Hematopoietic multipotent progenitor cell treated with erythropoietin and hydrocortisone succinate and interleukin-3 and kit ligand, for 15 days (in vitro differentiated cells): ENCODE measurements at places on chromosomes 12 and 14.

DNA sequence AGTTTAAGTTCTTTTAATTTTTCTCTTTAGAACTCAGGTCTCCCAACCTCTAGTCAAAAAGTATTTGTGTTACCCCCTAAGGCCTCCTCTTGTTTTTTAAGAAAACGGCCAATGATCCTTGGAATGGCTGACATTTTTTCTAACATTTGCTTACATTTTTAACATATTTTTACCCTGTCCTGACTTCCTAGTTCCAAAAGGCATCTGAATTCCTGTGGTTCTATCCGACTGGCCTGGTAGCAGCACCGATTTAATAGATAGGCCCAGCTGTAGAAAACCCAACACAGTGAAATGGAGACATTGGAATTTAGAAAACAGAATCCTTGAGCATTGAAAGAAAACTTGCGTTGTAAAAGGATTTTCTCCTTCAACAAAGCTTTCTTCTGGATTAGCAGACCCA lies 134.7 kb upstream of the GSC start:
- DNase-seq: no peak

GRCh38 chr14:29236848-29237247 lies 470.3 kb downstream of the FOXG1 start:
- no peak for DNase-seq

GRCh38 chr14:89624500-89625156 lies 207.6 kb upstream of the FOXN3 start:
- DNase-seq: no peak

DNA sequence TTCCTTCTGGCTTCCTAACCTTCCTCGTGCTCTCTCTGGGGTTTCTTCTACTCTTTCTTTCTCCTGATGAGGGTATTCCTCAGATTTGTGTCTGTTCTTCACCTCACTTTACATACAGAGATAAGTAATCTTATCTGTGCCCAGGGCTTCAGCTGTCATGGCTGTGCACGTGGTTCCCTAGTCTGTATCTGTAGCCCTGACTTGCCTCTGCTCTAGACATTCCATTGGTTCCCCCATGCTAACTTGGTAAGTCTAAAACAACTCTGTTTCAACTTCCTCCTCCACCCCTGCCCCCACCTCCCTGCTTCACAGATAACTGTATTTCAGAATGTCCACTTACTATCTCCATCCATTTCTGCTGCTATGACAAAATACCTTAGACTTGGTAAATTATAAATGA lies 10.8 kb downstream of the DIP2B start:
- DNase-seq: no peak

- DNase-seq: no peak
Observed at GRCh38 chr14:20556500-20557211, 4.2 kb downstream of the RNASE9 start.

DNA sequence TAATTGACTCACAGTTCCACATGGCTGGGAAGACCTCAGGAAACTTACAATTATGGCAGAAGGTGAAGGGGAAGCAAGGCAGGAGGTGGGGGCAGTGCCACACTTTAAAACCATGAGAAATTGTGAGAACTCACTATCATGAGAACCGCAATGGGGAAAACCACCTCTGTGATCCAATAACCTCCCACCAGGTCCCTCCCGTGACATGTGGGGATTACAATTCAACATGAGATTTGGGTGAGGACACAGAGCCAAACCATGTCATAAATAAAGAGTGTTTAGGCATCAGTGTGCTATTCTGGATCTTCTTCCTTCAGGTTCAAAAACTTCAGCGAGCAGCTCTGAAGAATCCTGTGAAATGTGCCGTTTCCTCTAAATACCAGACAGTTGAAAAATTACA lies 9.7 kb downstream of the DDX47 start:
- no peak for DNase-seq

DNA sequence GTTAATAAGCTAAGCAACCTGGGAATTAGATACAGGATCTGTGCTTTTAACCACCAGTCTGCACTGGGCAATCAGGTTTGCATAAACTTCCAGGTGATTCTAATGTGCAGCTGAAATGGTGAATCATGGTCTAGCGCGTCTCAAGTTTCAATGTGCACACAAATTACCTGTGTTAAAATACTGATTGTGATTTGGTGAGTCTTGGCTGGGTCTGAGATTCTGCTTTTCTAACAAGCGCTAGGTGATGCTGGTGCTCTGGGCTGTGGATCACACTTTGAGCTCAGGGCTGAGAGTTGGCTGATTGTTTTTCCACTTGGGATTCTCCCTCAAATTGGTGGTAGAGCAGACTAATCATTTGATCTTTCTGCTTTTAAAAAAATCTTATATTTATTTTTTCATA lies 124.8 kb downstream of the C12orf75 start:
- DNase-seq: no peak

- no peak for DNase-seq
Observed at GRCh38 chr12:2614341-2614740, 180.4 kb upstream of the FKBP4 start.

GRCh38 chr14:29587761-29588470 lies 339.7 kb downstream of the PRKD1 start:
- DNase-seq: no peak

DNA sequence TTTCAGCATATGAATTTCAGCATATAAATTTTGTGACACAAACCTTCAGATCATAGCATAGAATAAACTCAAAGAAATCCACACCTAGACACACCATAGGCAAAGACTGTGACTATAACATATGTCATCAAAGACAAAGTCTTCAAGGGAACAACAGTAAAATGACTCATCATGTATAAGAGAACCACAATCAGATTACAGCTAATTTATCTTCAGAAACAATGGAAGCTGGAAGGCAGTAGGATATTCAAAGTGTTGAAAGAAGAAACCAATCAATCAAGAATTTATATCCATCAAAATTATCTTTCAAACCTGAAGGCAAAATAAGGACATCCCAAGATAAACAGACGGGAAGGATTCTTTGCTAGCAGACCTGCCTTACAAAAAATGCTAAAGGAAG lies 29.0 kb downstream of the DLK1 start:
- DNase-seq: no peak

DNA sequence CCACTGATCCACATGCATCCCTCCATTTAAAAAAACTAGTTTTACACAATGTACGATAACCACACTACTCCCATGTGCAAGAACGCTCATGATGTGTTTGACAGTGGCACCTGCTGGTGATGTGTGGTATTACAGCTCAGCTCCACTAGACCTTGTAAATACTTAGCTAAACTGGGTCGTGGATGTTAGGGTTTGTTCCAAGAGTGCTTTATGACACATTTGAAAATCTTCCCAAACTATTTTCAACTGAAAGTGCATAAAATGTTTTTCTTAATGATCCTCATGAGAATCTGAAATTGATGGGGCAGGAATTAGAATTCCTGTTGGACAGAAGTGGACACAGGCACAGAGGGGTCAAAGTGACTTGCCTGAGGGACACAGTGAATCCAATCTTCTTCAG lies 99.2 kb downstream of the SCARB1 start:
- peak; percentile 18 for DNase-seq

- DNase-seq: no peak
Observed at GRCh38 chr12:114817571-114818425, 133.8 kb upstream of the TBX3 start.

- no peak for DNase-seq
Observed at GRCh38 chr12:60684988-60685655, 1089.3 kb downstream of the SLC16A7 start.

- DNase-seq: no peak
Observed at GRCh38 chr14:74720526-74720925, 7.6 kb downstream of the FCF1 start.

GRCh38 chr12:31322801-31323207 lies 3.1 kb downstream of the SINHCAF start:
- DNase-seq: peak; percentile 20

- no peak for DNase-seq
Observed at GRCh38 chr12:6858799-6859198, 6.8 kb downstream of the USP5 start.

DNA sequence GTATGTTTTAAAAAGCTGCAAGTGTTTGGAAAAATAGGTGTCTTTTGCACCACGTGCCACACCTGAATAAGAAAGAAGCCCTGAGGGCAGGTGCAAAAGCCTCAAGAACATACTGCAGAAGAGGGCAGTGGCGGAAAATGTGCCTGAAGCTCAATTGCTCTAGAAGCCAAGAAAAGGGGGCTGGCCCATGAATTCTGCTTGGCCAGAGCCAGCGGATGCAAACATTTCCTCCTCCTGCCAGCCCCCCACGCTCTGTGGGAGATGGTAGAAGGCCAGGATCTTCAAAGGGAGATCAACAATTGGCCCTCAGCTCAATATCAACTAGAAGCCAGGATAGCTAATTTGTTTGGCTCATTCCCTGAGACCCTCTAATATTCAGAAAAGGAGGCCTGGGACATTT lies 80.3 kb upstream of the TMEM132D start:
- no peak for DNase-seq

DNA sequence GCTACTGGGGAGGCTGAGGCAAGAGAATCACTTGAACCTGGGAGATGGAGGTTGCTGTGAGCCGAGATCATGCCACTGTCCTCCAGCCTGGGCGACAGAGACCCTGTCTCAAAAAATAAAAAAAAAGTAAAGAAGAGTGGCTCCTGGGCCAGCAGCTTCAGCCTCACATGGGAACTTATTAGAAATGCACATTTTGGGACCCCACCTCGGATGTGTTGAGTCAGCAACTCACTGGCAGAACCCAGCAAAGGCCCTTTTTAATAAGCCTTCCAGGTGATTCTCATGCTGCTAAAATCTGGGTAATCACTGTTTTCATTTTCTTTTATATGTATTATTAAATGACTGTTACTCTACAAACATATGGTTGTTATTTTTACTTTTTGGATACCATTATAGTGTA lies 41.6 kb downstream of the TBK1 start:
- DNase-seq: no peak

DNA sequence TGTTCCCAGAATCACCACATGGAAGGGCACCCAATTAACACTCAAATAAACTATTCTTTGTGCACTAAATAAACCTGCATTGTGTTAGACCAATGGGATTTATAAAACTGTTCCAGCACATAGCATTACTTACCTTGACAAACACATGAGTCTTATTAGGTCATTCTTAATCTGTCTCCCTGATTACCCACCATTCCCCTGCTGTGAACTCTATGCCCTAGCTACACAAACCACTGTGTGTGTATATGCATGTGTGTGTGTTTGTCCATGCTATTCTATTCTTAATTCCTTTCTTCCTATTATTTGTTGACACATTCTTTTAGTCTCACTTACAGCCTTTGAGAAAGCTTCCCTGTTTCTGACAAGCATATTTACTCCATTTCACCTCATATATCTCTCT lies 303.6 kb upstream of the GARIN6 start:
- DNase-seq: no peak

GRCh38 chr12:2234091-2234490 lies 181.3 kb downstream of the CACNA1C start:
- no peak for DNase-seq

DNA sequence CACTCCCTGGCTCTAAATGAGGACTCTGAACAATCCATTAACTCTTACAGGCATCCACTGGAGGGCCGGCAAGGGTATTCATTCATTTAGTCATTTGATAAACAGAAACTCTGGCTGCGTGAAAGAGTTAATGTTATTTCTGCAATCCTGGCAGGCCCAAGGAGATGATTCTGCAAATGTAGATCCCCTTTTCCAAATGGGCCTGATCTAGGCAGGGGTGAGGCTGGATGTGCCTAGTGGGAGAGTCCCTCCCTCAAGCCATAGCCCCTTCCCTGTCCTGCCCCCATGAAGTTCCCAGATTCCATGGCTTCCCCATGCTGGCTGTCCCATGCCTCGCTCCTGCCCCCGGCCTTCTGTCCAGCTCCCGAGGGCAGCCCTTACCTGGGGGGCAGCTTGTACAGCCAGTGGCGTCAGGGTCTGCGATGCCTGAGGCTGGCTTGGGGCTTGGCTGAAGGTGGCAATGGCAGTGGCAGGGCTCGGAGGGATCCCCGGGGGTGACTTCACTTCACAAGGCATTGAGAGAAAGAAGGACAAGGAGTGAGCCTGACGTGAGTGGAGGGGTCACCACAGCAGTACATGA lies 18.4 kb downstream of the POU6F1 start:
- no peak for DNase-seq

GRCh38 chr12:115426732-115427131 lies 742.8 kb upstream of the TBX3 start:
- no peak for DNase-seq

DNA sequence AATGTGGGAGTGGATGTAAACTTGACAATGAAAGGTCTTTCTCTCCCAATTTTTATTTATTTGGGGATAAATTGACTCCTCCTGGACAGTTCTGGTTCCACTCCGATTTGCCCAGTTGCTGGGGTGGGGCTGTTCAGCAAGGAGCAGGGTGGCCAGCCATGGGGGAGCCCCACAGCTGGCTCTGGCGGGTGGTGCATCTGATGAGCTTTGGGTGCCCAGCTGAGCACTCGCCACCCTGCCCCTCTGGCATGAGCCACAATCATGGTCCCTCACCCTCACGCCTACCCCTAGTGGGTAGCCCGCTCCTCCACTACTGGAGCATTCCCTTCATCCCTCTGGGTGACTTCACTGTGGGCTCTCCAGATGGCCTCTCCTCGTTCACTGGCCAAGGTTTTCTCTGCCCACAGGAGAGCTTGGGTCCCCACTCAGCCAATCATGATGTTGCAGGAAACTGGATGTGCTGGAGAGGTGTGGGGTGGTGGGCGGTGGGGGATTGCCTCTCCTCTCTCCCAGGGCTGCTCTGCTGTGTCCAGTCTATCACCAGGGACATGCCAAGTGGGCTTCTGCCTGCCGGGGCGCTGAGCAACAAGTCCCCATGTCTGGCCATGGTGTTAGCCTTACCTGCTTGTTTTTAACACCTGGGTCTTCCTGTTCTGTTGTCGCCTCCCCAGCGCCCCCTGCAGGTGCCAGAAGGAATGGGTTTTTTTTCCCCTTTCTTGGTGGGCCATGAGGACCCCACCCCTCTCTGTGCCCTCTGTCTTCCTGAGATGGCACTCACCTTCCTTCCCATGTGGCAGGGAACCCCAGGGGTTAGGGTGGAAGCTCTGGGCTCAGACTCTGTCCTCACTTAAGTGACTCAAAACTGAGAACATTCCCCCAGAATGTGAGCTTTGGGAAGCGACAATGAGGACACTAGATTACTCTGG lies 3.4 kb downstream of the CYP46A1 start:
- DNase-seq: peak; percentile 7

DNA sequence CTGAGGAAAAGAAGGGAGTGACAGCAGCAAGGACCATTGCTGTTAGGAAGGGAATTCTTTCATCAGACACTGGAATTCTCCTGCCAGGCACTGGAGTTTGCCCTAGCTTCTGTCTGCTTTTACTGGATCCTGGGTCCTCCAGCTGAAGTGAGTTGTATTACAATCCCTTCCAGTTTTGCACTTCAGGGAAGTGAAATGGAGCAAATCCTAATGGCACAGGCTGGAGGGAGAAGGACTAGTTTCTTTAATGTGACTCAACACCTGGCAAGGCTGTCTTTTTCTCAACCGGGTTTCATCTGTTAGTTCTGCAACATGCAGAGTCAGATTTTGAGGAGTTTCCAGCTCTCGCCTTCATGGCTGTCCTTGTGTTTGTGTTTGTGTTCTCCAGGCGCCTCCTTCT lies 45.8 kb downstream of the ETV6 start:
- no peak for DNase-seq

- no peak for DNase-seq
Observed at GRCh38 chr12:62862259-62862881, 72.6 kb downstream of the PPM1H start.

- no peak for DNase-seq
Observed at GRCh38 chr12:130775953-130776856, 60.1 kb upstream of the RIMBP2 start.
